ENCODE measurements at places on chromosomes 12 and 14.

- DNase-seq: no peak
These were observed 2.6 kb downstream of the GNB3 start for GRCh38 chr12:6843118-6843902.

GRCh38 chr12:119229837-119230236 is 51.1 kb downstream of the HSPB8 start:
- no peak for DNase-seq

GRCh38 chr14:56313789-56314188 is 195.6 kb downstream of the PELI2 start:
- no peak for DNase-seq

DNA sequence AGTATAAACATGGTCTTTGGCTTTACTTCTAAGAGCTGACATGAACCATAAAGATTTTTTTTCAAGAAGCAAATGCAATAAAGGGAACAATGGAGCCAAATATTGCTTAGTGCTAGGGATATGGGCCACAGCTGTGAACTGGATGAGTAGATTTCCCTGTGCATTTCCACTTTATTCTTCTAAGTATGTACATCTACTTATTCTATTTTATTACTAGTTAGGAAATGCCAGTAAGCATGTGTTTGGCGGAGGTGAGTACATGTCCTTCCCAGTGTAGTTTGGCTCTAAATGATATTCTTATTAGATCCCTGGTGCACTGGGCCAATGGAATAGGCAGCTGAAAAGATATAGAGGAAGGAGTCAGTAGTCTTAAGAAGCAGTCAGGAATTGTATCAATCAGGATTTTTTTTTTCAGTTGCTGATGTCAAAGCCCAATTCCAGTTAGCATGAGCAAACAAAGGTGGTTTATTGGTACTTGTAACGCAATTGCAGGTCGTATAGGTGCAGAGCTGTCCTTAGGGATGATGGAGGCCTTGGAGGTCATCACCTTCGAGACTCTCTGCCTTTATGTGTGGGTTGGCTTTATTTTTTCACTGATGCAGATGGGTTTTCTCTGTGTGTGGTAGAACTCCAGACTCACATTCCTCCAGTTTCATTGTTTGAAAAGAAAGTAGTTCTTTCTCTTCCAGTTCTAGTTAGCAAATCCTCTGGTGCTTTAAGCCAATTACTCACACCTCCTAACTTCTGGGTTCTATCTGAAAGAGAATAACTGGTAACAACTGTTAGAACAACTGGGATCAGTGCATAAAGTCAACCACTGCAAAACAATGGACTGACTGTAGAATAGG is 139.0 kb upstream of the LRIG3 start:
- no peak for DNase-seq

DNA sequence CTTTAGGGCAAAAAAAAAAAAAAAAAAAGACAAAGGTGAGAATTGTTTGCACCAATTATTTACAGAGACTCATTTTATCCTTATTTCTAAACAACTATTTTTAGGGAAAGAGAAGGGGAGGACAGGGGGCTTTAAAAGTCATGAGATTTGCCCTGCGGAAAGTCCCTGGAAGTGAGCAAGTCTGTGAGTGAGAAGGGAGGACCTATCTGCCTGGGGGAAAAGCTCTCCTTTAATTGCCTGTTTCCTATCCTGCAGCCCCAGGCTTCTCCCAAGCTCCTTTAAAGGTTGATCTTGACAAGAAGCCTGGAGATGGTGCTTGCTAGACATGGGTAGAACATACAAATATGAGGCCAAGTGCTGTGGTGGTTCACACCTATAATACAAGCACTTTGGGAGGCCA is 8.3 kb upstream of the CHST11 start:
- no peak for DNase-seq

GRCh38 chr14:72739446-72740405 is 154.2 kb downstream of the DPF3 start:
- no peak for DNase-seq

- no peak for DNase-seq
These were observed 776 bp downstream of the RDH5 start for GRCh38 chr12:55720894-55721444.

- peak; percentile 1 for DNase-seq
These were observed 35.0 kb upstream of the BEGAIN start for GRCh38 chr14:100622224-100622623.

- DNase-seq: no peak
These were observed 7.3 kb downstream of the TTC7B start for GRCh38 chr14:90808759-90809529.

- DNase-seq: no peak
These were observed 160.1 kb downstream of the NUAK1 start for GRCh38 chr12:105978686-105979085.

All from activated naive CD4-positive, alpha-beta T cell treated with anti-CD3 and anti-CD28 coated beads for 36 hours (primary cell).